ENCODE measurements at places on chromosomes 6 and 20.

DNA sequence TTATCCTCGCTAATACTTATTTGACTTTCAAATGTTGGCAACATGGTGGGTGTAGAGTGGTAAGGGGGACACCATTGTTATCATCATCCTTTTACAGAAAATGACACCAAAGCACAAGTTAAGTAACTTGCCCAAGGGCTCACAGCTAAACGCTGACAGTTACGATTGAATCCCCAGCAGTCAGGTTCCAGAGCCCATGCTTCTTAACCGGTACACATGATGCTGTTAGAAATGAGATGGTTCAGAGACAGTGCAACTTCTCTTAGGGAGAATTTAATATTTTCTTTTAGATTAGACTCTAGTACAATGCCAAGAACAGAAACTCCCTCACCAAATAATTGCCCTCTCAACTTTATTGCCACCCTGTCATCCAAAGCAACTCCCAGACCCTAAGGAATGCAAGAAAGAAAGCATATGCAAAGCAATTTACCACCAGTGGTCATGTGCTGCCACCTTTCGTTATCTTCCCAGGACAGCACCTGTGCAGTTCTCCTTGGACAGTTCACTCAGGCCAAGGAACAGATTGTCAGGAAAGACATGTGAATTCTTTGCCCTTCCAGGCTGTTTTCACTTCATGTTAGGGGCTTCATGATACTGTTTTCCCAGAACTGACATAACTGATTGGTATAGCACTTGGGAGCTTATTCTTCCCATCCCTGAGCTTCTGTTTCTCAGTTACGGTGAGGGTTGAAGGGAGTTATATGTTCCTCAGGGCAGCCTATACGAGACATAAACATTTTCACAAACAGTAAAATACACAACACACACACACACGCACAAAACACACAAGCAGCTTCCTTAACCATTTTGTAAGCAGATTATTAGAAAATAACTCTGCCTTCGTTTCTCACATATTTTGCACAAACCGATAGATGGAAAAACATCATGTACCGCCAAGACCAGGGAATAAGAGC, 5.1 kb downstream of the HLA-DMA start:
- H3K27me3 ChIP-seq, result no peaks in the 10 kb centered on the region
- no peak overlapping the region for H3K4me3 ChIP-seq
- no peak overlapping the region for H3K27ac ChIP-seq
- H3K36me3 ChIP-seq, result no peaks in the 10 kb centered on the region

DNA sequence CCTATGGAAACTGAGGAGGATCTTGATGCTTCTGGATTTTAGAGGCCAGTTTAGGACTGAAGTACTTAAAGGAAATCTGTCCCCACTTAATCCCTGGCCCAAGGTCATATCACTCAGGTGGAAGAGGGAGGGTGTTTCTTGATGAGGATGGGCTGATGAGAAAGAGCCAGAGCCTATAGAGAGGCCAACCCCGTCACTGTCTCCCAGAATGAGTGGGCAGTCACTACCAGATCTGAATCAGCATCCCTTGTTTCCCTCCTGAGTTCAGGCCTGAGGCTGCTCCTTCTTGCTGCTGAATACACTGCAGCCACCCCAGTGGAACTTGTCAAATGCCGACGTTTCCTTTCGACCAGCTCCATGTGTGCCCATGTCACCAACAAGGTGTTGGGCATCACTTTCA, 14.8 kb downstream of the ARMC12 start:
- no peaks in the 10 kb centered on the region for H3K27me3 ChIP-seq
- H3K36me3 ChIP-seq, result no peaks in the 10 kb centered on the region

- no peaks in the 10 kb centered on the region for H3K27me3 ChIP-seq
- no peak for DNase-seq
- H3K27ac ChIP-seq, result no peak overlapping the region
- no peaks in the 10 kb centered on the region for H3K36me3 ChIP-seq
- no peaks in the 10 kb centered on the region for H3K4me1 ChIP-seq
Measured at GRCh38 chr20:15375836-15376235, 1038.4 kb upstream of the FLRT3 start.

GRCh38 chr6:37653933-37654565, 43.6 kb downstream of the MDGA1 start:
- H3K36me3 ChIP-seq, result no peaks in the 10 kb centered on the region
- peak; percentile 49 for DNase-seq
- H3K27me3 ChIP-seq, result peaks cover 27% of the 10 kb centered on the region
- H3K4me1 ChIP-seq, result peaks cover under 1% of the 10 kb centered on the region
- H3K27ac ChIP-seq, result no peak overlapping the region

DNA sequence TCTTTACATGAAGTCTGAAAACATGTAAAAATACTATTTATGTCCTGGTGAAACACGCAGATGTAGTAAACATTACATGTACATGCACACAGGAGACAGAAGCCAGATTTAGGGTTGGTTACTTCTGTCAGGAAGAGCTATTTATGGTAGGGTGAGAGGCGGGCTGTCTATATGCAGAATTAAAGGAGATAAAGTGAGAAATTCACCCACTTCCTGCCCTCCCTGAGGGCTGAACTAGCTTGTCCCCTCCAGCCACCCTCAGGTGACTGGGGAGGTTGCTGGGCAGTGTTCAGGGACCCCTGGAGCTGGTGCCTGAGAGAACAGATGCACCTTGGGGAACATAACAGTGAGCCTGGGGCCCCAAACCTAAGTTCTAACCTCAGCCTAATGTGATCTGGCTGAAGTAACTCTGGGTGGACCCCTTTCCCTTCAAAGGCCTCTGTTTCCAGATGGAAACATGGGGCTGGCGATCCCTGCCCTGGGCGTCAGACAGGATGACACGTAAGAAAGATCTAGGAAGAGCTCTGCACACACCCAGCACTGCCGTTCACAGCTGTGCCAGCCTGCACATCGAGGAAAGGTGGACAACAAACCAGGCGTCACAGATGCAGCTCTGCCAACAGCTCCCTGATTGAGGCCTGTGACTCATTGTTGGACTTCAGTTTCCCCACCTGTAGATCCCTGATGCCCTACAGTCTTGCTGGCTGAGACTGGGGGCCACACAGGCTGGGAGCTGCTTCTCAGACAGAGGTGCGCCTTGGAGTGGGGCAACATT, 1.3 kb downstream of the PI16 start:
- H3K4me3 ChIP-seq, result no peak overlapping the region
- DNase-seq, result no peak
- no peak overlapping the region for H3K27ac ChIP-seq
- no peaks in the 10 kb centered on the region for H3K27me3 ChIP-seq
- H3K36me3 ChIP-seq, result no peaks in the 10 kb centered on the region
